ENCODE measurements at places on chromosomes 6 and 20.

DNA sequence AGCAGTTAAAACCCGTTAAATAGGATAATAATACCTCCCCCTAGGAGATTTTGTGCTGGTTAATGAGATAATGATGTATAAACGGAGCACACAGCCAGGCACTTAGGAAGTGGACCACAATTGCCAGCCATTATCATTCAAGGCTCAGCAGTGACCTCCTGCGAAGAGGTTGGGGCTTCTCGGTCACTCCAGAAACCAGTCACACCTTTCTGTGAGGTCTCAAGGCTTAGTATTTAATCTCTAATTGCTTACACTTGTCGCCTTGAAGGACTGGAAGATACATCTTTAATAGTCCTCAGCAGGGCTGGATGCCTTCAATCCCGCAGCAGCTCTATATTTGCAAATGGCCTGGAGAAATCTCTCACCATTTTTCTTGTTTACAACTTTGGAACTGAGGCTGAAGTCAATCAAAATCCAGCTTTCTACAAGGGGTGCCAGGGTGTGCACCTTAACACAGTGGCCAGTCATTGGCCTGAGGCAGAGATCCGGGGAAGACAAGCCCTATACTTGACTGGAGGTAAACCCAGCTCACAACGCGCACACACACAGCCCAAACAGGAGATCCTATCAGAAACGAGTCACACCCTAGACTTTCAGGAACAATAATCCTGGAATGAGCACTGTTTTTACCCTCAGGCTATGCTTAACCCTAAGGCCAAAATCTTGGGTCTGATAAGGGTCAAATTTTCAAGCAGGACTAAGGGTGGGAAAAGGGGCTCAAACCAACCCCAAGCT, 1.2 kb downstream of the POU5F1 start:
- no peak for DNase-seq

DNA sequence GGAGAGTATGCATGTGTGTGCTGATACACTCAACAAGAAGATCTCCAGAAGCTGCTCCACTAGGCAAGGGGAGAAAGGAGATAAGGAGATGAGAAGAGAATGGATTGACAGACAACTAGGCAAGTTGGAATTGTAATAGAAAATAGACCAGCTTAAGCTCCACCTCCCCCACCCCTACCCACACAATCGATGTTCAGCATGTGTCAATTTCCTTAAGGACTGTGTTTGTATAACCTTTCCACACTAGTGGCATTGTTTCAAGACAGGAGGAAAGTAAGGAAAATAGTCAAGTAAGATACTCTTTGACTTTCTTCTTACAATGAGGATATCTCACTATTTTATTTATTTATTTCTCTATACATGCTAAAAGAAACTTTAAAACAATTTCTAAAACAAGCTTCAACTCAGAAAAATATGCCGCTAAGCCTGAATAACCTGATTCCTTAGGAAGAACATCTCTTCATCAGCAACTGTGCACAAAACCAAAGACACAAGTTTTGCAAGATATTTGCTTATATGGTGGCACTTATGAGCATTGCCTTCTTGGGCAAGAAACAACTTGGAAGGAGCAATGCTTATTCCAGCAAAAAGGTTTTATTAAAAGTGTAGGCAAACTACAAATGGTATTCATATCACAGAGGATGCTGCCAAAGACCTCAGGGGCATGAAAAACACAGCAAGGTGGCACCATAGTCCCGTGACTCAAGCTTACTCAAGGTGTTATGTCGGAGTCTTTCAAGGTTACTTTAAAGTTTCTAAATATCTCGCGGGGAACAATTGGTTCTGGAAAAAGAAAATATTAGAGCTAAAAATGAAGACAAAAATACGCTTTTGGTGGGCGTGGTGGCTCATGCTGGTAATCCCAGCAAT, 249.1 kb downstream of the COL12A1 start:
- DNase-seq: no peak

DNA sequence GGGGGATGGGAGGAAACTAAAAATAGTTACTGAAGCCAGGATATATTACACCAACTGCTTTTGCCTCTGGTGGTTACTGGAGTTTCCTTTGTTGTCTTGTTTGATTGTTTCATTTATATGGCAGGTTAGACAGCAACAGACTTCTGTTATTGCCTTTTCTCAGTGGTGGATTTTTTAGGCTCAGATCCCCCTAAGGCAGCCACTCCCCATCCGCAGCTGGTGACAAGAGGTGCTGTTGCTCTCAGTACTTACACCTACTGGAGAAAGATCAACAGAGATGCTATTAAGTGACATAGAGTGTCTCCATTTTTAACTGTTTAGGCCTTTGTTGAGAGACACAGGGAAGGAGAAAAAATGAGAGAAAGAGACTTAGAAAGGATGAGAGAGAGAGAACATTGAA, 552.1 kb downstream of the PKHD1 start:
- no peak for DNase-seq

DNA sequence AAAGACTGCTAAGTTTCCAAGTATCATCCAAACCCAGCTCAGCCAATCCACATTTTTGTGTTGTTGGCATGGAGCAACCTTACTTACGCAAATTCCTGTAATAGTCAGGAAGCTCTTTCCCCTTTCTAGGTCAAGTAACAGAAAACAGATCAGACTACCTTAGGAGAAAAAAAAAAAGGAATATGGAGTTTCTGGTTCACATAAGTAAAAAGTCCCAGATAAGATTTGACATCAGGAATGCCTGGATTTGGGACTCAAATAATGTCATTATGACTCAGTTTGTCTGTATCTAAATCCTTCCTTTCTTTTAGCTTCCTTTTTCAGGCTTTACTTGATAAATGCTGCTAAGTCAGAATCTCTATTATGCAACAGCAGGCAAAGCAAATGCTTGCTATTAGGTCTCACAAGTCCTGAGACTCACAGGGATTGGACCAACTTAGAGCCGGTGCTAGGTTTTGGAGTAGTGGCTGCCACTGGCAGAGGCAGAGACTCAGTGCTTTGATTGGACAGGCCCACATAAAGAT, 44.5 kb downstream of the NCOA7 start:
- no peak for DNase-seq

GRCh38 chr6:126811321-126811720, 307.1 kb upstream of the RSPO3 start:
- no peak for DNase-seq

GRCh38 chr20:420721-421574, 12.8 kb downstream of the RBCK1 start:
- DNase-seq: no peak

- DNase-seq: no peak
Measured at GRCh38 chr20:10336959-10337729, 96.9 kb downstream of the MKKS start.

GRCh38 chr6:32796848-32797776, 19.7 kb downstream of the HLA-DOB start:
- DNase-seq: peak; percentile 78

DNA sequence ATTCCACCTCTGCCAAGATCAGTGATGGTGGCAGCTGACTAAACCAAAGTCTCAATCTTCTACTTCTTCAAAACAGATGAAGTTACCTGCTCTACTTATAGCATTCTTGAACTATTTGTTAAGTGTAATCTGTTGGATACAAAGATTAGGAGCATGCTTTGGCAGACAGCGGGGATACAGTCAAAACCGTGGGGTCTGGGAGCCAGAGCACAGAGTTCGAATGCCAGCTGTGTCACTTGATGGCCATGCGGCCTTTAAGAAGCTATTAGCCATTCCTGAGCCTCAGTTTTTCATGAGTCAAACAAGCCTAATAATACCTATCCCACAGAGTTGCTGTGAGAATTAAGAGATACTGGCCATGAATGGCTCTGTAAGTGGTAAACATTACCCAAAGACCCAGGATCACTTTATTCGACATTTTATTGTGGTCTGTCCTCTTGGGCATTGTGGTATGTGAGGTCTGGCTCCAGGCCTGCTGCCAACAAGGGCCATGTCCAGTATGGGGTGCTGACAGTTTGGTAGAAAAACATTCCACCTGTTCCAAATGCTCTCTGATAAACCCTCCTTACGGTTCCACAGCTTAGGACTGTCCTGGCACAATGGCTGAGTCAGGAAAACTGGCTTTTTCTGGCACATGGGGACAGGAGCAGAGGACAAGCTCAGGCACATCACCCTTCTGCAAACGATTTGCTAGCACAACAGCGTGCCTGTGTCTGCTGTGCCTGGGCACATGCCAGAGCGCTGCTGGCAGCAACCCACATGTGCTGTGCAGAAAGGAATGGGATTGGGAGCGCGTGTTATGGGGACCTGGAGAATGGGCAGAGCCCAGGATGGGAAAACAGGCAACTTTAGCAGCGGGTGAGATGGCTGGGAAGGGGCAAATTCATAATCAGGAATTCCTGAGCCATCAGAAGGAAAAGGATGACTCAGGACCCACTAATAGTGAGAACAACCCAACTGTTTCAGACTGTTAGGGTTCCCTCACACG, 15.7 kb upstream of the FAM83C start:
- DNase-seq: peak; percentile 79

GRCh38 chr6:88492824-88493223, 326.7 kb upstream of the CNR1 start:
- no peak for DNase-seq

GRCh38 chr6:29633534-29633905, 537 bp upstream of the GABBR1 start:
- no peak for DNase-seq

GRCh38 chr20:37305839-37306238, 16.4 kb downstream of the MANBAL start:
- DNase-seq: no peak

DNA sequence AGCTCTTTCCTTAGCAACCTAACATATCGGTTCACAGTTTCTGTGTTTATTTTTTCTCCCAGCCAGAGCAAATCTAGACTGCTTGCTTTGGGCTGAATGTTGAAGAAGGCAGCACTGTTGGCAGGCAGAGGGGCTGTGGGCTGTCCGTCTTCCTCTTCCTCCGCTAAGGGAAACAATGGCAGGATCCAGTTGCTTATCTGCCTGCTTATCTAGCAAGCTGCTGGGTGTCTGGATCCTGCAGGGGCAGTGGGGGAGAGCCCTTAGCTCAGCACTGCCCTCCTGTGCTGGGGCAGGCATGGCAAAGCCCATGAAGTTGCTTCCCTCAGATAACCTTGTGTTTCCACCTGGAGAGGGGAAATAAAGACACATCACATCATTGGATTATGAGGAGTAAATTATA, 92.7 kb upstream of the CD93 start:
- no peak for DNase-seq

DNA sequence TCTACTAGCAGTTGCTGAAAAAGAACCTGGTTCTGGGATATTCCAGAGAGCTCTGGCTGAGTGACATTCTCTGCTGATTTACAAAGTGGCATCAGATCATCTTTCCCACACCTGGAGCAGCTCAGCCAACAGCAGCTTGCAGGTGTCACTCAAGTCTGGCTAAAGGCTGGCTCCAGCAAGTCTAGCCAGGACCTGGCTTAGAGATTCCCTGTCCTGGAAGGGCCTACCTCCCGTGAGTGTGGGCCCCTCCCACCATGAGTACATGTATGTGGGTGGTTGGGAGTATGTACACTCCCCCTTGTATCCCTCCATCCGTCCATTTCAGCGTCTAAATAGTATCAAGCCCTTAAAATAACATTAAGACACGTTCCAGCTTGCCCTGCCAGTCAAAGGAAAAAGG, 539.3 kb upstream of the ID4 start:
- DNase-seq: no peak

- DNase-seq: no peak
Measured at GRCh38 chr20:64077876-64078551, 1.3 kb downstream of the RGS19 start.

DNA sequence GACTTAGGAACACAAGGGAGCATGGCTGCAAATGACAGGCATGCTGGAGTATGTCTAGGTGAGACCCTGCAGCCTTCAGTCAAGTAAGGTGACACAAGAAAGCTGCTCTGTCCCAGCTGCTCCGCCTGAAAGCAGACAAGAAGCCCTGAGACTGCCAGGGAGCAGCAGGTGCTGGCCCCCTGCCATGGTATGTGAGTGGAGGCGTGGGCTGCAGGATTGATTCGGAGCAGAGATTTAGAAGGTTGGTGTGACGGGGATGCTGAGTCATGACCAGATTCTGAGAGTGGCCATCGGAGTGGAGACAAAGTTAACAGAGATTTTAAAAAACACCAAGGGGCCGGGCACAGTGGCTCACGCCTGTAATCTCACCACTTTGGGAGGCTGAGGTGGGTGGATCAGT, 17.8 kb downstream of the LRP11 start:
- DNase-seq: peak; percentile 27

DNA sequence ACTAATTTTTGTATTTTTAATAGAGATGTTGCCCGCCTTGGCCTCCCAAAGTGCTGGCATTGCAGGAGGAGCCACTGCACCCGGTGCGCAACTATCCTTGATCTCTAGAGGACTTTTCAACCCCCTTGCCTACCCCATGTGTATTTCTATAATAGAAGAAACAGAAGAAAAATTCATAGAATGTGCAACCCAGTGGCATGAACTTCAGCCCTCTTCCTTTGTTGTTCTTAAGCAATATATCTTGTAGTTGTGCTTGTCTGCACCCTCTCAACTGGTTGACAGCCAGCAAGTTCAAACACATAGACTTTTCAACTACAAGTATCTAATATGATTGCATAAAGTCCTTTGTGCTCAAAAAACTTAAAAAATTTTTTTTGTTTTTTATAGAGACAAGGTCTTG, 72.3 kb upstream of the NCOA3 start:
- DNase-seq: no peak

DNA sequence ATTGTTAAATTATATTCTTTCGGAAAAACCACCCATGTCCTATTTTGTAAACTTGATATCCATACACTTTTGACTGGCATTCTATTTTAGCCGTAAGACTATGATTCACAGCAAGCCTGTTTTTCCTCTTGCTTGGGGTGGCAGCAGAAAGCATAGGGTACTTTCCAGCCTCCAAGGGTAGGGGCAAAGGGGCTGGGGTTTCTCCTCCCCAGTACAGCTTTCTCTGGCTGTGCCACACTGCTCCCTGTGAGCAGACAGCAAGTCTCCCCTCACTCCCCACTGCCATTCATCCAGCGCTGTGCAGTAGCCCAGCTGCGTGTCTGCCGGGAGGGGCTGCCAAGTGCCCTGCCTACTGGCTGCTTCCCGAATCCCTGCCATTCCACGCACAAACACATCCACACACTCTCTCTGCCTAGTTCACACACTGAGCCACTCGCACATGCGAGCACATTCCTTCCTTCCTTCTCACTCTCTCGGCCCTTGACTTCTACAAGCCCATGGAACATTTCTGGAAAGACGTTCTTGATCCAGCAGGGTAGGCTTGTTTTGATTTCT, 2.1 kb upstream of the ESR1 start:
- no peak for DNase-seq

DNA sequence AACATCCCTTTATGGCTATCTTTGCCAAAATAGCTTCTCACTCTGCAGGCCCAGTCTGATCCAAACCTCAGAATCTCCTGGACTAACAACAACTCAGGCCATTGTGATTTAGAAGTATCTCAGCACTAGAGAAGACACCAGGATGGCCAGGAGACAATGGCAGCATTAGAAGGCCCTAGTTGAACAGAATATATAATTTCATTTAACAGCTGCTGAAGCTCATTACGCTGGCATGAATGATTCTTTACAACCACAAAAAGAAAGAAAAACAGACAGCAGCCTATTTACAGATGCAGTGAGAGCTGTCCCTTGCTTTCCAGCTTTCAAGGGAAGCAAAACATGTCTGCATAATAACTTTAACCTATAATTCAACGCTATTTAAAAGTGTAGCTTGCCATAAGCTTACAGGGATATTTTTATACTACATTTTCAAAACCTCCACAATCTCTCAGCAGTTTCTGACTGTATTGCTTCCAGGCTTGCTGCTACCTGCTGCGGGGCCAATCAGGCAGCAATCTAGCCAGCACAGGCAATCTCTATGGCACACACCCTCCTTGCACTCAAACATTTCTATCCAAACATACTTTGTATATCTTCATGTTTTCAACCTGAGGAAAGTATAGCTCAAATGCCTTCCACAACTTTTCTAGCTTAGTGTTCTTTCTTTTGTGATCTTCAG, 107.3 kb downstream of the OGFRL1 start:
- no peak for DNase-seq

All from posterior cingulate gyrus (tissue), 11 donors.